ENCODE measurements at places on chromosomes 4 and X.

GRCh38 chr4:101169044-101170014 lies 178.0 kb downstream of the PPP3CA start:
- peak; percentile 19 for DNase-seq

DNA sequence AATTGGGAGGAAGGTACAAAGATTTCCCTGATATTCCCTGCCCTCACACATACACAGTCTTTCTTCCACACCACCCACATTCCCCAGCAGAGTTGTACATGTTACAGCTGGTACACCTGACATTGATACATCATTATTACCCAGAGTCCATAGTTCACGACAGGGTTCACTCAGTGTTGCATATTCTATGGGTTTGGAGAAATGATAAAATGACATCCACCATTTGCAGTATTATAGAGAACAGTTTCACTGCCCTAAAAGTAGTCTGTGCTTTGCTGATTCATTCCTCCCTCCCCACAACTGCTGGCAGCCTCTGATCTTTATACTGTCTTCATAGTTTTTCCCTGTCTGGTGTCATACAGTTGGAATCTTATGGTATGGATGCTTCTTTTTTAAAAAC lies 15.0 kb downstream of the AGA start:
- no peak for DNase-seq

DNA sequence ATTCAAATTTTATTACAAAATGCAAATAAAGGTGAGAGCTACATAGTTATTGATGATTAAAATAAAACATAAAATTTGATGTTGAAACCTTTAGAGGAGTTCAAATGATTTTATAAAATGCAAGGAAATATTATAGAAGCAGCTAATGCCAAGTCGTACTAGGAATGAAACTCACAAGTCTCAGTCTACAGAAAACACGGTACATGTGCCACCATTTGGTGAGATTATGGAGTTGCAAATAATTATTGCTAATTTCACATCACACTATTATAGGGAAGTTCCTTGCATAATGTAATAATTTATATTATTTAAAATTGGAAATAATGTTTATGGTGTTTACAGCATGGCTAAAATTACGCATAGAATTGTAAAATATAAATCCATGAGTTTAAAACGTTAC lies 1601.7 kb upstream of the TENM3 start:
- no peak for DNase-seq

GRCh38 chr4:141757287-141757686 lies 120.9 kb downstream of the IL15 start:
- no peak for DNase-seq

- DNase-seq, result no peak
Measured at GRCh38 chrX:36963069-36963808, 44.9 kb upstream of the FAM47C start.

GRCh38 chr4:36281384-36282106 lies at the start of gene DTHD1:
TSS of gene DTHD1 (plus strand) at chr4:36281616. CDS start at chr4:36281759, 143 bp downstream.
- no peak for DNase-seq

- DNase-seq, result no peak
Measured at GRCh38 chrX:139293991-139294390, 236.5 kb upstream of the F9 start.

GRCh38 chr4:103498161-103499070 lies 221.4 kb downstream of the TACR3 start:
- DNase-seq, result no peak

Measured in effector CD8-positive, alpha-beta T cell (primary cell).